ENCODE measurements at places on chromosomes 16 and 17.

DNA sequence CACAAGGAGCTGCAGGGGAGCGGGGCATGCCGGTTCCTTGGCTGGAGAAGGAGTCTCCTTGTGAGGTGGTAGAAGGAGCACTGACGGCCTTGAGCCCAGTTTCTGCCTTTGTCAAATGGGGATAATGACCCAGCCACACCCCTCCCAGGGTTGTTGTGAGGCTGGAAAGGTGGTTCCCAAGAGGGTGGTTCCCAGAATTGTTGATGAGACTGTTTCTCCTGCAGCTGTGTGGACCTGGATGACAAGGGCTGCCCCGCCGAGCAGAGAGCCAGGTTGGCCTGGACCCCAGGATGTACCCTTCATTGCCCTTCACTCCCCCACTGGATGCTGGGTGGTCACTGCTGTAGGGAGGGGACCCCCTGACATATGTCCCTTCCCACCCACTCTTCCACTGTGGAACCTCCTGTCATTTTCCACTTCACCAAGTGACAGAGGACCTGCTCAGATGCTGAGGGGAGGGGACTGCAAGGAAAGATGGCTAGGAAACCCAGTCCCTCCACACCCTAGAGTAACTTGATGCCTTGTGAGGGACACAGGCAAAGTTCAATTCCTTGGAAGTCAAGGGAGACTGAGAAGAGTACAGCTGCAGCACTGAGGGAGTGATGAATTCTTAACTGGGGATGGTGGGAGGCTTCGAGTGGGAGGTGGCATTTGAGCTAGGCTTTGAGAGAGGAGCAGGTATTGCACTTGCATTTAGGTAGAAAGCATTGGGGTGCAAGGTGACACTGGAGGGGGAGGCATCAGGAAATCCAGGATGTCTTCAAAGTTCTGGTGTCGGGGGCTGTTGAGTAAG lies 10.6 kb downstream of the MIEN1 start:
- no peak for DNase-seq

- no peak for DNase-seq
Observed at GRCh38 chr17:40582328-40582901, 17.1 kb upstream of the CCR7 start.

GRCh38 chr17:42317266-42317845 lies 29.1 kb downstream of the STAT5A start:
- DNase-seq = no peak

DNA sequence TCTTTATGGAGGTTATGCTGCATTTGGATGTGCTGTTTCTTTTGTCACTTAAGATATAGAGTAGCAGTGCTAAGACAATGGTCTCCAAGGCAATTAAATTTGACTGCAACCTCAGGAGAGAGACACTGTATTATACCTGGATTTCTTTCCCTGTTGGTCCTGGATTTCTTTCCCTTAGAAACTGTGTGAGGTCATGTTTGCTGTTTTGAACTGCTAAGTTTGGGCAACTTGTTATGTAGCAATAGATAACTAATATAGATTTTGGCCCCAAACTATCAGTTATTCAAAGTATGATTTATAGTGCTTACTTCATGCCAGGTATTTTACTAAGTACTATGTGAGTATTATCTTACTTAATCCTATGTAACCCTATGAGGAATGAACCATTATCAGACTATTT lies 458.4 kb downstream of the HS3ST3B1 start:
- no peak for DNase-seq

DNA sequence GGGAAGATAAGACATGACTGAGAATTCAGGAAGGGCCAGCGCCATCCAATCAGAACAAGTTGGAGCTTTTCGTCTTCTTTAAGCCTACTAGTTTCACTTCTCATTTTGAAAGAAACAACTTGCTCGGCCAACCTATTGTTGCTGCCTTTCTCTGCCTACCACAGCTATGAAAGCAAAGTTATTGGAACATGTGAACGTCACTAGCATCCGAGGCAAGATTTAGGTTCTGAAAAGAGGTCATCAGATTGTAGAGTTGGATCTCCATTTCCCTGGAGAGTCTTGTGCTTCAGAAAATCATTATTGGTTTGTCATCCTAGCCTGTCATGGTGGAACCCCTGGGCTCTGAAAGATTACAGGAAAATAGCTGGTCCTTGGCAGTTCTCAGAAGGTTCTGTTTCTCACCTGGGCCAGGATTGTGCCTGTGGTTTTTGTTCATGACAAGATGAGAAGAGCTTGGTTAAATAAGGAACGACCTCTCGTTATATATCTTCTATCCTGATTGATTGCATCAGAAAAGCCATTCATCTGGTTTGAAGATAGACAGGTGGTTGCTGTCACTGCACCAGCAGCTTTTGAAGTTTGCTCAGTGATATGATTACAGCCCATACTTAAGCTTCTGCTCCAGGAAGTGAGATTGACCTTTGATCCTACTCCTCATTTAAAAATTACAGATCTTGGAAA lies 25.3 kb downstream of the CDH13 start:
- DNase-seq = no peak

- no peak for DNase-seq
Observed at GRCh38 chr17:12909046-12909445, 108.8 kb downstream of the ELAC2 start.

GRCh38 chr16:1917056-1917664 lies 1.1 kb downstream of the HS3ST6 start:
- DNase-seq = no peak

- DNase-seq = peak; percentile 82
Observed at GRCh38 chr17:78497115-78497540, 80.1 kb downstream of the DNAH17 start.

GRCh38 chr16:68226116-68226515 lies 9.8 kb downstream of the ESRP2 start:
- peak; percentile 22 for DNase-seq

DNA sequence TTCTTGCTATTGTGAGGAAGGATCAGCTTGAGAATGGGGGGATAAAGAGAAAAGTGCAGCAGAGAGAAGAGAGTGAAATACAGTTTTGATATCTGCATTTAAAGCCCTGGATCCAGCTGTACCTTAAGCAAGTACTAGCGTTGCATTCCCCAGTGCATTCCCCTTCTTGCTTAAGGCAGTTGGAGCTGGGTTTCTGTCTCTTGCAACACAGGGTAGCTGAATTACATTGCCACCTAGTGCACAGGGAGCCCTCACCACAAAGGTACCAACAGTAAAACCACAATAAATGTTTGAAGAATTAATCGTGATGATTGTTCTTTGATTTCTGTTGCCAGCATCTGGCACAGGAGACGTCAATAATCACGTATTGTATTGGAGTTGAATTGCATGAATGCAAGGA lies 588.7 kb downstream of the RBFOX1 start:
- DNase-seq = no peak

- DNase-seq = no peak
Observed at GRCh38 chr16:87125206-87126155, 191.7 kb downstream of the C16orf95 start.

DNA sequence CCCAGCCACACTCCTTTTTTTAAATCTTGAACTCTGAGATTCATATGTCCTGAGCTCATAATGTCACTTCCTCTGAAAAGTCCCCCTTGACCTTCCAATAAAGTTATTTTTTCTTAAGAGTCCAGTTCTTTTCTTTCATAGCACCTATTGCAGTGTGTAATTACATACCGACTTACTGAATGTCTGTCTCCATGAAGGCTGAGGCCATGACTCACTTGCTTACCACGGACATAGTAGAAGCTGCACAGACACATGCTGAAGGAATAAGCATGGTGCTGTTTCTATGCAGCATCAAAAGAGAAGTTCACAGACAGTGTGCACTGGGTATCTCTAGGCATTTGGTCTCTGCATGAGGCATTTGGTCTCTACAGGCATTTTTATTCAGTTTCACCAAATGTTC lies 77.2 kb downstream of the C17orf67 start:
- no peak for DNase-seq

DNA sequence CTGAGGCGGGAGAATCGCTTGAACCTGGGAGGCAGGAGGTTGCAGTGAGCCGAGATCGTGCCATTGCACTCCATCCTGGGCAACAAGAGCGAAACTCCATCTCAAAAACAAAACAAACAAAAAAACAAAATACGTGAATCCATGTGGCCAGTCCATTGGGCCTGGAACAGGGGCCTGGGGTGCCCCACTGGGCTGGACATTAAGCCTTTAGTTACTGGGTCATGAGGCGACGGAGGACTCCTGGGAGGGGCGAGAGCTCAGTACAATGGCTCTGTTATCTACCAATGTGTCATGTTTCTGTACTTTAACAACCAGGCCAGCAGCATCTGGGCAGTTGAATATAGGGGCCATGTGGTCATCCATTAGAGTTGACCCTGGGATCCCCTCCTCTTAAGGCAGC lies 18.9 kb upstream of the CLEC18A start:
- peak; percentile 36 for DNase-seq

GRCh38 chr17:50170662-50171370 lies 5.0 kb downstream of the SGCA start:
- DNase-seq = no peak

GRCh38 chr17:32992321-32993033 lies 830 bp downstream of the SPACA3 start:
- DNase-seq = no peak

DNA sequence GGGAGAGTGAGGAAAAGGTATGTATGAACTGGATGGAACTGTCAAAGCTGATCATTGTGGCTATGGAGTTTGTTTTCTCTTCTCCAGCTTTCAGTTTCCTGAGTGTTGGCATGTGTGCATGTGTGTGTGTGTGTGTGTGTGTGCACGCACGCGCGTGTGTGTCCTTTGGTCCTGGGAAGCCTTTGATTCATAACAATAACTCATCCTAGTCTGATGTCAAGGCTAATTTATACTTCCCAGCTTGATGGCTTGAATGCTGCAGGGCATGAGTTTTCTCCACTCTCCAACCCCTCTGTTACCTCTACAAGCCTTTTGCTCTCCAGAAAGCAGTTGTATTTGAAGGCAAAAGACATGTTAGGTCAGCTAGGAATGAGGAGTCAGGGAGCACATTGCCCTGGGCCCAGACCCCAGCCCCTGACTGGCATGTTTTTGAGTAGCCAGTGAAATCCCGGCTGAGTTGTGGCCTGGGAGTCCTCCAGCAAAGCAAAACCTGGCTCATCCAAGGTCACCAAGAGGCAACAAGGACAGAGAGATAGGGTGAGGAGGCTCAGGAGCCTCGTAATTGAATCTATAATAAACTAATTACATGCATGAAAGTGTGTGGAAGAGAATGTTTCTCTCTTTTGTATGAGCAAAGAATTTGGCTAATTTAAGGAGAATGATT lies 8.9 kb upstream of the CDC42EP4 start:
- no peak for DNase-seq

- no peak for DNase-seq
Observed at GRCh38 chr17:52207796-52208195, 49.3 kb upstream of the CA10 start.

DNA sequence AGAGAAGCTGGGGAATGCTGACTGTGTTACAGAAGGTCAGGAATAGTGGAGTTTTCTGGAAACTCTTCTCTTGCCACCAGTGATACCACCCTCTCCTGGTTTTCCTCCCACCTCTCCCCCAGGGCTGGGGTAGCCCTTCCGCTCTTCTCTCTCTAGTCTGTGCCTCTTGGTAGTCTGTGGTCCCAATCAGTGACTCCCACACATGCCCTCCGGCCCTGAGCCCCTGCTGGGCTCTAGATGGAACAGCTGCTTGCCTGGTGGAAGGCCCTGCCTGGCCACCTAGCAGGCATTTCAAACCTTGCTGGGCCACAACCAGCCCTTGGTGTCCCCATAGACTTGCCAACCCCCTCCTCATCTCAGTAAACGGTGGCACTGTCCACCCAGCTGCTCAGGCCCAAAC lies 15.2 kb upstream of the MTSS2 start:
- no peak for DNase-seq

- DNase-seq = peak; percentile 91
Observed at GRCh38 chr16:15704545-15704987, 54.5 kb downstream of the NDE1 start.

DNA sequence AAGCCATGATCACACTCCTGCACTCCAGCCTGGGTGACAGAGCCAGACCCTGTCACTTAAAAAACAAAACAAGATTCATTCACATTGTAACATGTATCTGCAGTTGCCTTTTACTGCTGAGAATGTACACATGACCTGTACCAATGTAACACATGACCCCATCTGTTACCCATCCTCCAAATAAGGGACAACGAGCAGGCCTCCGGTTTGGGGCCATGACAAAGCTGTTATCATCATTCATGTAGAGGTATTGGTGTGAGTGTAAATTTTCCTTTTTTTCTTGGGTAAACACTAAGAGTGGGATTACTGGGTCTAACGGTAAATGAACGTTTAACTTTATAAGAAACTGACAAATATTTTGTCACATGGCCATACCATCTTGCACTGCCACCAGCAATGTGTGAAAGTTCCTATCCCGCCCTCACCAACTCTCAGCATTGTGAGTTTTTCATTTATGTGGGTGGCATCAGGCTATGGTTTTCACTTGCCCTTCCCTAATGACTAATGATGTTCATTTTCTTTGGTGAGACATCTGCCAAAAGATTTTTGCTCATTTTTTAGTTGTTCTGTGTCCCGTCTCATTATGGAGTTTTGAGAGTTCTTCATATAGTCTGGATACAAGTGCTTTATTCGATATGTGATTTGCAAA lies 145.5 kb downstream of the C16orf78 start:
- DNase-seq = no peak

GRCh38 chr16:81321039-81321438 lies 6.3 kb downstream of the GAN start:
- DNase-seq = no peak

DNA sequence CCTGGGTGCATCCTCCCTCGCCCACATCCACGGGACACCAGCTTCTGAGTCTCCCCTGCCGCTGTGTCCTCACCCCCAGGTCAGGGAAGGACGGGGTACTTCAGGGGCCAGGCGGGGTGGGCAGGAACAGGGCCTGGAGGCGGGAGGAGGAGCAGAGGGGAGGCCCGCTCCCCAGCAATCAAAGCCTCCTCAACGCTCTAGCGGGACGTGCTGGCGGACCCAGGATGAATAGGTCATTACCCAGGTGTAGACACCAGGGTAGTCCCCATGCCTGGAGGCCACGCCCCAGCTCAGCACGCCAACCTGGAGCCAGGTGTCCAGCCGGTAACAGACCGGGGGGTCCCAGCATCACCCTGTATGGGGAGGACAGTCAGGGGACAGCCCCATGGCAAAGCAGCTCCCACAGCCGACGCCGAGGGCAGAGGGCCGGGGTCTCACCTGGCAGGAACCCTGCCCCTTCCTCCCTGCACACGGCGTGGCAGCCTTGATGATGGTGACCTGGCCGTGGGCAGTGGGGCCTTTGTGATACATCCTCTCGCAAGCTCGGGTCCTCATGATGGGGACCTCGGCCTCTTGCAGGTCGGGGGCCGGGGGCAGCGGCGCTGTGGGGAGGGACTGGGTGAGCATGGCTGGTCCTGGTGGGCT lies 24.2 kb downstream of the TPSD1 start:
- DNase-seq = no peak

DNA sequence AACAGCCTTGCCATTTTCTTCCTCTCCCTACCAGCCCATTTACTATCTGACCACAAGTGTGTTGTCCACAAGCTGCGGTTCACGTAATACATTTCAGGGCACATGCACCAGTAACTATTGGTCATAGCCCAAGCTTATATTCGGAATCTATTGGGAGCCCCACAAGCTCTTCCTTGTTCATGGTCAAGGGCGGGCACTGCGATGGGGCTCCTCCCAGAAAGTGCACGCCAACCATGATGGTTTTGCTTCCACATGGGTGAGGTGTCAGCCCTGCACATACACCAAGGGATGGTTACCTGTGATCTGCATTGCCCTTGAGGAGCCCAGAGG lies 12.1 kb downstream of the THRA start:
- DNase-seq = no peak

Data from sciatic nerve (tissue), 2 donors.